GF-D8 (cell line): ENCODE measurements at places on chromosomes 16 and 17.
A peak's percentile ranks its signal among the peaks of the same experiment; 100 is the strongest.

DNA sequence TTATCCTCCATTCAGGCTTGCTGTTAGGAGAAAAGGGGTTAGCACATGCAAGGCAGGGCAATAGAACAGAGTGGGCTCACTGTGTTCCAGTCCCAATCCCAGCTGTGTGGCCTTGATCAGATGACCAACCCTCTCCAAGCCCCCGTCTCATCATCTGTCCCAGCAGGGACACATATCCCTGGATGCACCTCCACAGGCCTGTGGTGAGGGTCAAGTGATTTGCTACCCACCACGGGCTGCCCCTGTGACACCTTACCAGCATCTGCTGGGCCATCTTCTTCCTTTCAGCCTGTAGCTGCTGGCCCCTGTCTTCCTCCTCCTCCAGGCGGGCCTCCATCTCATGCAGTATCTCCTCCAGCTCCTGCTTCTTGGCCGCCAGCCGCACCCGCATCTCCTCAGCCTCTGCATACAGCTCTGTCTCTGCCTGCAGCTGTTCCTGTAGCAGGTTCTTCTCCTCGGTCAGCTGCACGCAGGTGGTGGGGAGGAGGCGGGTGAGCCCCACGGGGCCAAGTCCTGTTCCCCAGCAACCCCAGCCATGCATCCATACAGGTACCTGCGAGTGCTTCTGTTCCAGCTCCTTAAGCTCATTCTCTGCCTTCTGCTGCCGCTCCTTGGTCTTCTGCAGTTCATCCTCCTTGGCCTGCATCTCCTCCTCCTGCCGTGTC, 91.3 kb downstream of the NDE1 start:
- no peak for DNase-seq

- DNase-seq: peak; percentile 42
Observed at GRCh38 chr17:44533533-44534246, 23.6 kb upstream of the FZD2 start.

DNA sequence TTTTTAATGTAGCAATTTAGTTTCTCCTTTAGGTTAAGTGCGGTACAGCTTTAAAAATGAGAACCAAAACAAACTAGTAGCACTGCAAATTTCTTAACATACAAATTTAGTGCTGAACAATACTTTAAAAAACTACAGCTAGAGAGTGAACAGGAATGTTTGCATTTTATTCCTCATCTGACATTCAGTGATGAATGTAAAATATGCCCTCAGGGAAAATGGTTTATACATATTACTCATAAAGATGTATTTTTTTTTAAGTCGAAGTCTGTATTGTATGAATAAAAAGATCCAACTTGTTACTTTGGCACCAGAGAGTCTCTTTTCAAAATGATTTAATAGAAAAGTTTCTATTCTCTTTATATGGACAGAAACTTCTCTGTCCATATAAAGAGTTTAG, 96.8 kb downstream of the BRIP1 start:
- no peak for DNase-seq

DNA sequence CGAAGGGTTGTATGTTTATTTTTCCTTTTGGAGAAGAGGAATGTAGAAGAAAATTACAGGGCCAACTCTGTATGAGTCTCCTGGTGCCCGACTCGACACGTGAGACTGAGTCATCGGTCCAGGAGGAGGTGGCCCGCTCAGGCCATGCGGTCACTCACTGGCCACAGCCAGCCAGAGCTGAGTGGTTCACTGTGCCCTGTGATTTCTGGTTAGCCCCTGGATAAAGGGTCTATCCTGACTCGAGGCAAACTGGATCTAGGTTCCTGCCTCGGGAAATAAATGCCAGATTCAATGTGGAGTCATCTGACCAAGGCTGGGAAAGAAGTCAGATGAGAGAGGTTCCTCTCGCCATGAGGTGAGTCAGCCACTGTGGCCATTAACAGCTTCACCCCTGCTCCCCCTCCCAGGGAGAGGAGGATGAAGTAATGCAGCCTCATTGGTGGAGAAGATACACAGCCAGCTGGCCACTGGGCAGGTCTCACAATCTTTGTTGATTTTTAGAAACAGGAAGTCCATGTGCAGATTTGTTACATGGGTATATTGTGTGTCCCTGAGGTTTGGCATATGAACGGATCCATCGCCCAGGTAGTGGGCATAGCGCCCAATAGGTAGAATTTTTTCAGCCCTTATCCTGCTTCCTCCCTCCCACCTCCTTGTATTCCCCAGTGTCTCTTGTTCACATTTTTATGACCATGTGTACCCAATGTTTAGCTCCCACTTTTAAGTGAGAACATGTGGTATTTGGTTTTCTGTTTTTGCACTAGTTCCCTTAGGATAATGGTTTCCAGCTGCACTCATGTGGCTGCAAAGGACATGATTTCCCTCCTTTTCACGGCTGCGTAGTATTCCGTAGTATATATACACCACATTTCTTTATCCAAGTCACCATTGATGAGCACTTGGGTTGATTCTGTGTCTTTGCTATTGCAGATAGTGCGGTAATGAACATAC, 21.7 kb upstream of the USP36 start:
- DNase-seq: no peak

GRCh38 chr17:67671493-67671892, 46.2 kb upstream of the NOL11 start:
- no peak for DNase-seq

DNA sequence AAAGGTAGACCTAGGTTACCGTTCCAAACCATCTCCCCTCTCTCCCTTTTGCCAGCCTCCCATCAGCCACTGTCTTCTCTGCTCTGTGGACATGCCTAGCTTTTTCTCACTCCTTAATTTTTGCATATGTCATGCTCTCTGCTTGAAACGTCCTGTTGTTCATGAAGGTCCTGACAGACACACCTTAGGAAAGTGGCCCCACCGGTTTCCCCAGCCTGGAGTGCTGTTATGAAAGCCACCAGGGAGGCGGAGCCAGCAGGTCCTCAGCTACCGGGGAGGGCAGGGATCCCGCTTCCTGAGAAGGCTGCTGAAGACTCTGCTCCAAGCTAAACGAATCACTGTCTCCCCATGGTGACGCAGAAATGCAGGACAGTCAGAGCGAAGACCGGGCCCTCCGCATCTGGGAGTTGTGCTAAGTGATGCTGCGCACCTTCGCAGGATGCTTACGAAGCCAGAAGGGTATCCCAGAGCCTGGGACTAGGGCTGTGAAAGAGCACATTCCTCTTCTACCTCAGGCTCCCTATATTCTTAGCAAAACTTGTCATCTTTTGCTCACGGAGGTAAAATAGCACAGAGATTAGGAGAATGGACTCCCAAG, 2.3 kb upstream of the SLC16A11 start:
- no peak for DNase-seq

DNA sequence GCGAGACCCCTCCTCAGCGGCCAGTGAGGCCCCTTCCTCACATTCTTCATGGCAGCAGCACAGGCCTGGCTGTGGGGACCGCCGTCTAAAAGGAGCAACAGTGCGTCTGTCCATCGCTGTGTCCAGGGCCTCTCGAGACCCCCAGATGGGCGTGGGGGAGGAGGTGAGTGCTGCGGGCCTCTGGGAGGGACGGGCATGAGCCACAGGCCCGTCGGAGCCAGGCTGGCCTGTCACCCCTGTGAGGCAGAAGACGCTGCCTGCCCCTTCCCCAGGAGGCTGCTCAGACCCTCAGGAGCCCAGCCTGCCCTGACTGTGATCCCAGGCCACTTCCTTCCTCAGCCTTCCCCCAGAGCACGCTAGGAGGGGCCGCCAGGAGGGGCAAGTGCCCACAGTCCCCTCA, 2.1 kb upstream of the PYCR1 start:
- no peak for DNase-seq

GRCh38 chr17:49168706-49169105, 36.1 kb downstream of the B4GALNT2 start:
- no peak for DNase-seq

GRCh38 chr16:3071655-3072054, 6.2 kb downstream of the IL32 start:
- no peak for DNase-seq

- no peak for DNase-seq
Observed at GRCh38 chr16:64434526-64435069, 687.3 kb downstream of the CDH11 start.

DNA sequence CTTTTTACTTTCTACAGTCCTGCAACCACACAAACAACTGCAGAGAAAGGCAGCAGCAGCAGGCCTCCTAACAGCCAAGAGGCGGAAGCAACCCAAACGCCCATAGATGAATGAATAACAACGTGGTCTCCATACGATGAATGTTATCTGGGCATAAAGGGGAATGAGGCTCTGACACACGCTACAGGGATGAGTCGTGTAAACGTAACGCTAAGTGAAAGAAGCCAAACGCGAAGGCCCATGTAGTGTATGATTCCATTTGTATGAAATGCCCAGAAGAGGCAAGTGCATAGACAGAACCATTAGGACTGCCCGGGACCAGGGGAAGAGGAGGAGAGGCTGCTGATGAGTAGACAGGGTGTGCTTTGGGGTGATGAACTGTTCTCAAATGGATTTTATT, 94.8 kb upstream of the DNAH17 start:
- DNase-seq: no peak

DNA sequence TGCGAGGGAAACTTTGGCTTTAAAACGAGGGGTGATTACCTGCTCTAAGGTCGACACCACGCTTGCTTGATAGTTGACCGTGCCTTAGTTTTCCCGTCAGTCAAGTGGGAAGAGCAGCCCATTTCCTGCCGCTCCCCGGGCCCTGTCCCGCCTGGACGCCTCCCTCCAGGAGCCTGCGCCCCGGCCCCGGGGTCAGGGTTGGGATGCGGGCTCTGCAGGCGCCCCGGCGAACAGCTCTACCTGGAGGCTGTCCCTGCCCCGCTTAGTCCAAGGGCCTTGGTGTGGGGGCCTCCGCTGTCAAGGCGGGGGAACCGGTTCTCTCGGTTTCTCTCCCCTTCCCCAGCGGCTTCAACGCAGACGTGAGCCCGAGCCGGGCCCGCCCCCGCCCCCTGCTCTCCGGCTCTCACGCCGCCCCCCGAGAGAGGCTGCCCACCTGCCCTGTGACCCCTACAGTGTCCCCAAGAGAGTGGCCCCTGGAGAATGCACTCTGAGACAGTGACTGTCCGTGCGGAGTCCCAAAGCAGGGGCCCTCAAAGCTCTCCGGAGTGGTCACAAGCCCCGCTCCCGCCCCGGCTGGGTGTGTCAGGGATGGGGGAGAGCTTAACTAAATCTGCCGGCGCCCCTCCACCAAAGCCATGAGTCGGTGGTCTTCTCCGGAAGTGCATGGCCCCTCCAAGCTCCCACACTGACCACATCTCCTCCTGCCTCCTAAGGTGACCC, 117.4 kb upstream of the SMURF2 start:
- DNase-seq: no peak

DNA sequence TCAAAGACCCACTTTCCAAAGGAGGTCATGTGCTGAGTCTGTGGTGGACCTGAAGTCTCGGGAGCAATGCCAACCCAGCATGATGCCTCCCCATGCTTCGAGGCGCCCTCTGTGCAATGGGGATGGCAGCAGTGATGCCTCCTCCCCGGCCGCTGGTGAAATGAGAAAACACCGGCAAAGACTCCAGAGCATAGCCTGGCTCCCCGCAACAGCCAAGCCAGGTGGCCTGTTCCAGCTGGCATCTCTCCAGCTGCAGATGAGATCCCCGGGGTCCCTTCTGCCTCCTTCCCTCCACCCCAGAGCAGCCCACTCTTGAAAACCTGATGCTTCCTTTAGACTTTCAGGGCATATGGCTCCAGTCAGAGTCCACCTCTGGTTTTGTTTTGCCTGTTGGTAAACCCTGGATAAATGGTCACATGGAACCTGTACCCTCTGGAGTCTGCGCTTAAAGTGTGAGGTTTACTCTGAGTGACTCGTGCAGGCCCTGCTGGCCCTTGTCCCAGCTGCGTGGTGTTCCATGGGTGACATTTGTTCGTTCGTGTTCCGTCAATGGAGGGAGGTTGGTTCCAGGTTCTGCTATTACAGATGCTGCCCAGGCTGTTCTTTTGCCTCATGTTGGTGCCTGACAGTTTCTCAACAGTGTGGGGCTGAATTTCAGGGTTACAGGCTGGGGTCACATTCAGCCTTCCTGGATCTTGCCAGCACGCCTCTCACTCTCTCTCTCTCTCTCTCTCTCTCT, 181.8 kb upstream of the CIBAR2 start:
- no peak for DNase-seq

- DNase-seq: no peak
Observed at GRCh38 chr16:11781773-11782172, 15.3 kb downstream of the ZC3H7A start.

- no peak for DNase-seq
Observed at GRCh38 chr16:228151-228851, 948 bp downstream of the LUC7L start.

GRCh38 chr16:22369221-22369811, 5.1 kb downstream of the CDR2 start:
- DNase-seq: peak; percentile 87

GRCh38 chr16:67936880-67937605, 393 bp upstream of the PSMB10 start:
- DNase-seq: peak; percentile 62

DNA sequence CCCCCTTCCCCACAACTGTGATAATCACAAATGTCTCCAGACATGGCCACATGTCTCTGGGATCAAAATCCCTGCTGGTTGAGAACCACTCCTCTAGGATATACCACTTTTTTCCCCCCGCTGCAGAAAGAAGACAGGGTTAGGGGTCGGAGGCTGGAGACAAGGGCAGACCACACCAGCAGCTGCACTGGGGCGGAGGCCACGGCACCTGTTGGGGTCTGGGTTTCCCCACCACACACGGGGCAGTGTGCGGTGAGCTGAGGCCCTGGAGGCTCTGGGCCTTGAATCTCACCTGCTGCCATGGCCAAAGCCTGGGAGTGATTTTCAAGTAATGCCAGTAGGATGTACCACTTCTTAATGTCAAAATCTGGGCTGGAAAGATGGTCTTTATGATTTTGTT, 320.5 kb downstream of the SNX29 start:
- no peak for DNase-seq

GRCh38 chr17:7647018-7647417, 3.7 kb upstream of the ATP1B2 start:
- no peak for DNase-seq

- no peak for DNase-seq
Observed at GRCh38 chr17:8062807-8063483, 24.1 kb downstream of the ALOX15B start.

DNA sequence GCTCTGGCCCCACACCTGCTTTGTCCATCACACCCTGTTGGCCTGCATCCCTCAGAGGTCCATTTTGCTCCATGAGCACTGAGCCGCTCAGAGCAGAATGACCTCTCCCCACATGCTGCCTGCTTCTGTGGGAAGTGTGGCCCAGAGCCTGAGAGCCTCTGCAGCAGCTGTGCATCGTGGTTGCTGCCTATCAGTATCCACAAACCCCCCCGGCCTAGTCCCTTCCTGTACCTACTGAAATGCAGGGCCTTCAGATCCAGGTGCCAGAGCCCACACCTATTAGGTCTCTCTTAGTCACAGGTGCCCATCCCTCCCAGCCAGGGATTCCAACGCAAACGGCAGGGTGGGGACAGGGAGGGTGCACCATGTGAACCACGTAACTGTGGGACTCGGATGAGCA, 16.6 kb upstream of the TRPV3 start:
- no peak for DNase-seq

GRCh38 chr17:67689534-67690177, 28.1 kb upstream of the NOL11 start:
- DNase-seq: peak; percentile 6

DNA sequence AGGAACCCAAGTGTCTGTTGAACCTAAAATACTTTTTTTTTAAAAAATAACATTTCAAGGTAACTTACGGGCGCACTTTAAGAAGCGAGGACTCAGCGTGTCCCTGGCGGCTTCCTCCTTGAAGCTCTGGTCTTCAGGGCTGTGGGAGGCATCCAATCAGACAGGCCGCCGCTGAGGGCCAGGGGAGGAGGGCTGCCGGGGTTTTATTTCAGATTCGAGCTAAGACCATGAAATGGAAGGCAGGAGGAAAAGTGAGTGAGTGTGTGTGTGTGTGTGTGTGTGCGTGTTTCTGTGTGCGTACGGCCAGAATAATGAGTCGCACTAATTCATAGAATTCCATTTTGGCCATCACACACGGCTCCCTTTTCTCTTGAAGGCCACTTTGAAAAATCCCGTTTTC, 41.1 kb downstream of the C16orf78 start:
- no peak for DNase-seq
